Stimulated activated CD4-positive, alpha-beta T cell treated with anti-CD3 and anti-CD28 coated beads, TNF-alpha, amount 100 ng/mL, for 1 hour (primary cell): ENCODE measurements at places on chromosomes 6 and 20.

- peak; percentile 54 for DNase-seq
Measured at GRCh38 chr6:42726485-42727086, 4.2 kb upstream of the PRPH2 start.

DNA sequence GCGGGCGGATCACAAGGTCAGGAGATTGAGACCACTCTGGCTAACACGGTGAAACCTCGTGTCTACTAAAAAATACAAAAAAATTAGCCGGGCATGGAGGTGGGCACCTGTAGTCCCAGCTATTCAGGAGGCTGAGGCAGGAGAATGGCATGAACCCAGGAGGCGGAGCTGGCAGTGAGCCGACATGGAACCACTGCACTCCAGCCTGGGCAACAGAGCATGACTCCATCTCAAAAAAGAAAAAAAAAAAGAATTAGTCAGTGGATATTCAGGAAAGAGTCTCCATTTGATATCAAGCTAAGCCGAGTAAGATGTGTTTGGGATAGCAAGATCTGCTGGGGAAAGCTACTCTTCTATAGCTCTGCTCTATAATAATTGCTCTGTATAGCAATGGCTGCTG, 41.0 kb downstream of the MOCS1 start:
- no peak for DNase-seq

GRCh38 chr6:20866935-20867703, 332.9 kb downstream of the CDKAL1 start:
- DNase-seq, result no peak

DNA sequence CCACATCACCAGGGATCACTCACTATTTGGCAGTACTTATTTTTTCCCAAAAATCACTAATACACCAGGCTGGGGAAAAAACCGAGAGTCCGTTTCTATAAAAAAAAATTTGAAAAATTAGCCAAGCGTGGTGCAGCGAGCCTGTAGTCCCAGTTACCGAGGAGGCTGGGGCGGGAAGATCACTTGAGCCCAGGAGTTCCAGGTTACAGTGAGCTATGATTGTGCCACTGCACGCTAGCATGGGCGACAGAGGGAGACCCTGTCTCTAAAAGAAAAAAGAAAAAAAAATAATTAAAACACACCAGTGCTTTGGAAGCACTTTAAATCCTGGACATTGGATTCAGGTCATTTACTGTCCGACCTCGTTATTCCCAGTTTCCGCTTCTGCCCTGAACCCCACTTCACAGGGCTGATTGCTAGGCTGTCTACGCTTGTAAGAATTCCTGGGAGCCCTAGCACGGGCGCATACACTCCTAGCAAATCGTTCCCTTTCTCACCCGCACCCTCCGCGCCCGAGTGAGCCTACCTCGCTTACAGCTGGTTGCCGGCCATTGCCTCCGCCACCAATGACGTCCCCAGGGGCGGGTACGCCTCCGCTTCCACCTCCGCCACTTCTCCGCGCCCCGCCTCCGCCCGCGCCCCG, at the start of gene TPMT:
TSS of gene TPMT (minus strand) at position 571 of the 643 bp plus-strand sequence. CDS start 5,950 bp downstream, outside the sequence.
- no peak for DNase-seq

- no peak for DNase-seq
Measured at GRCh38 chr6:119205911-119206618, 127.6 kb upstream of the FAM184A start.

- DNase-seq, result no peak
Measured at GRCh38 chr6:128410584-128410983, 109.8 kb downstream of the PTPRK start.

DNA sequence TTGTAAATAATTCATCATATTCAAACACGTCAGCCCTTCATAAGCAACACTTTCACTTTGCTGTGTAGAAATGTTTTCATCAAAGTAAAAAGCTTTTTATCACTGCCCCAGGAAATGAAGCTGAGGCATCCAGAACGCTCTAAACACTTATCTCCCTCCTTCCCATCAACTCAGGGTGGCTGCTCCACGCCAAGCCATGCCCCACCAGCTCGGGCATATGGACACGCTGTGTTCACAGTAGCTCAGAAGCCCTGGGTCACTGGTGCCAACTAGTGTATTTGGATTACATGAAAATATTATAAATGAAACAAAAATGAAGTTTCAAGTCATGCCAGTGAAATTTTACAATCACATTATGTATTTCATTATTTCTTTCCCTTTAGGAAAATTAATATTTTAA, 10.3 kb downstream of the PDE10A start:
- DNase-seq, result no peak

- DNase-seq, result no peak
Measured at GRCh38 chr6:15430931-15431405, 185.1 kb downstream of the JARID2 start.

DNA sequence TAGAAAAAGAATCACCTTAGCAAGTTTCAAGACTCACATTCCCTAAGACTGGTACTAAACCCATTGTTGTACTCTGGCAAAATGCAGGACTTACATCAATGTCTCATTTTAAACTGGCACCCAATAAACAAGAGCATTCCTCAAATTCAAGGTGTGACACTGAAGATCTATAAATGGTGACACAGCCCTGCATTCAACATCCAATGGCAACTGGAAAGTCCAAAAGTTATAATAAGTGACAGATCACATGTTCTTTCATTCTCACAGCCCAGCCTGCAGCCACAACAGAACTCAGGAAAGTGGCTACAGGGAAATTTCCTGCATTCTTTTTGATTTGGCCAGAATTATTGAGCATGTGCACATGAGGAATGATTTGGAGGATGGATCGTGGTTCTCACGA, 57.5 kb downstream of the MBOAT1 start:
- no peak for DNase-seq
